H1 (cell line): ENCODE measurements at places on chromosomes 16 and 17. TPM values are rescaled to one million over a fixed set of nuclear protein-coding genes. Genes with fewer than 3 reads are reported as not detected.

- H3K27me3 ChIP-seq, result no peaks in the 10 kb centered on the region
- H3K4me1 ChIP-seq, result no peaks in the 10 kb centered on the region
- DNase-seq, result no peak
- H3K36me3 ChIP-seq, result no peaks in the 10 kb centered on the region
- H3K27ac ChIP-seq, result no peak overlapping the region
These were observed 7.3 kb upstream of the METRNL start for GRCh38 chr17:83071966-83072562.

- DNase-seq, result no peak
- H3K4me1 ChIP-seq, result peaks cover 14% of the 10 kb centered on the region
- no peak overlapping the region for H3K4me3 ChIP-seq
- H3K36me3 ChIP-seq, result no peaks in the 10 kb centered on the region
- H3K27me3 ChIP-seq, result no peaks in the 10 kb centered on the region
These were observed 22.5 kb downstream of the CCR7 start for GRCh38 chr17:40542558-40543411.

DNA sequence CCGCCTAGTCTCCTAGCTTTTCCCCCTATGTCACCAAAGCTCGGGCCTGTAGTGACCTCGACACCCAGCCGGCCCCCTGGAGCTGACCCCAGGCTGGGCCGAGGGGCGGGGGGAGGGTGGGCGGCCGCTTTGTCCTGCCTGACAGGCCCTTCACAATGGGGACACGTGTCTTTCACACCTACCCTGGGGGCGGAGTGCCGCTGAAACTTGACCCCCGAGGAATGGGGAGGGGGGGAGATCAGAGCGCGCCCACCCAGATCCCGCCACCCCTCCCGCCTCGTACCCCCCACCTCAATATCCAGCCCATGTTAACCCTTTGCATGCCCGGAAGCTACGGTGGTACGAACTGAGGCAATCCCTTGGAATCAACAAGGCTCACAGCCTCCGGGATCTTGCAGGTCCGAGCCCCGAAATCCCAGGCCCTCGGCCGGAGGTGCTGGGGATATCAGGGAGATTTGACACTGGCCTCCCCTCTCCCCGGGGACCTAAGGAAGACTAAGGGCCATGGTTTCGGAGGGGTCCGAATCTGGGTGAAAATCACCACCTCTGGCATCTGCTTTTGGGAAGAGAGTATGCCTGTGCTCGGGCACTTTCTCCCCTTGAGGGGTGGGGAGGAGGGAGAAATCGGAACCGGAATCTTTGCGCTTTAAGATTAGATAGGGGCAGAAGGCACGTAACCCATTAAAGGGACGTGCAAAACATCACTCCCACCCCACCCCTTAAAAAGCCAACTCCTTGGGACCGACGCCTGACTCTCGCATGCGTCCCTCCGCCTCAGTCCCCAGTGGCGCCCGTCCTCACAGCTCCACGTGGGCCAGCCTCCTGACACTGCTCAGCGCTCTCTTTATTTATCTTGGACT is 2.6 kb downstream of the NOG start:
- peaks cover 11% of the 10 kb centered on the region for H3K4me1 ChIP-seq
- H3K4me3 ChIP-seq, result peak overlapping the region; percentile 64
- peak; percentile 80 for DNase-seq
- H3K36me3 ChIP-seq, result no peaks in the 10 kb centered on the region

PARD6A gene
- total RNA-seq, result 14.4 and 15.1 TPM in 2 replicates

GRCh38 chr17:81097943-81098308 is 63.0 kb downstream of the BAIAP2 start:
- no peak overlapping the region for H3K4me3 ChIP-seq
- no peaks in the 10 kb centered on the region for H3K27me3 ChIP-seq
- H3K4me1 ChIP-seq, result peaks cover 24% of the 10 kb centered on the region
- no peaks in the 10 kb centered on the region for H3K36me3 ChIP-seq
